Hematopoietic multipotent progenitor cell treated with erythropoietin and hydrocortisone succinate and interleukin-3 and kit ligand, for 17 days (in vitro differentiated cells): ENCODE measurements at places on chromosomes 12 and 14.

DNA sequence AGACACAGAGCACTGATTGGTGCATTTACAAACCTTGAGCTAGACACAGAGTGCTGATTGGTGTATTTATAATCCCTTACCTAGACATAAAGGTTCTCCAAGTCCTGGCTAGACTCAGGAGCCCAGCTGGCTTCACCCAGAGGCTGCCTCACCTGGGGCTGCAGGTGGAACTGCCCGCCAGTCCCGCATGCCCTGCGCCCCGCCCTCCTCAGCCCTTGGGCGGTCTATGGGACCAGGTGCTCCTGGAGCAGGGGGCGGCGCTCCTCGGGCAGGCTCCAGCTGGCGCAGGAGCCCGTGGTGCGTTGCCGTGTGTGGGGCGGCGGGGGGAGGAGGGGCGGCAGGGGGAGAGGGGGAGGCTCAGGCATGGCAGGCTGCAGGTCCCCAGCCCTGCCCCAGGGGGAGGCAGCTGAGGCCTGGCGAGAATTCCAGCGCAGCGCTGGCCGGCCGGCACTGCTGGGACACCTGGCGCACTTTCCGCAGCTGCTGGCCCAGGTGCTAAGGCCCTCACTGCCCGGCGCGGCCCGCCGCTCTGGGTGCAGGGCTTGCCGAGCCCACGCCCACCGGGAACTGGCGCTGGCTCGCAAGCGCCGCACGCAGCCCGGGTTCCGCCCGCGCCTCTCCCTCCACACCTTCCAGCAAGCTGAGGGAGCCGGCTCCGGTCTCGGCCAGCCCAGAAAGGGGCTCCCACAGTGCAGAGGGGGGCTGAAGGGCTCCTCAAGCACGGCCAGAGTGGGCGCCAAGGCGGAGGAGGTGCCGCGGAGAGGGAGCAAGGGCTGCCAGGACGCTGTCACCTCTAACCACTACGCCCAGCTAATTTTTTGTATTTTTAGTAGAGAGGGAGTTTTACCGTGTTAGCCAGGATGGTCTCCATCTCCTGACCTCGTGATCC, 3.1 kb upstream of the SLCO1B3 start:
- DNase-seq: no peak

DNA sequence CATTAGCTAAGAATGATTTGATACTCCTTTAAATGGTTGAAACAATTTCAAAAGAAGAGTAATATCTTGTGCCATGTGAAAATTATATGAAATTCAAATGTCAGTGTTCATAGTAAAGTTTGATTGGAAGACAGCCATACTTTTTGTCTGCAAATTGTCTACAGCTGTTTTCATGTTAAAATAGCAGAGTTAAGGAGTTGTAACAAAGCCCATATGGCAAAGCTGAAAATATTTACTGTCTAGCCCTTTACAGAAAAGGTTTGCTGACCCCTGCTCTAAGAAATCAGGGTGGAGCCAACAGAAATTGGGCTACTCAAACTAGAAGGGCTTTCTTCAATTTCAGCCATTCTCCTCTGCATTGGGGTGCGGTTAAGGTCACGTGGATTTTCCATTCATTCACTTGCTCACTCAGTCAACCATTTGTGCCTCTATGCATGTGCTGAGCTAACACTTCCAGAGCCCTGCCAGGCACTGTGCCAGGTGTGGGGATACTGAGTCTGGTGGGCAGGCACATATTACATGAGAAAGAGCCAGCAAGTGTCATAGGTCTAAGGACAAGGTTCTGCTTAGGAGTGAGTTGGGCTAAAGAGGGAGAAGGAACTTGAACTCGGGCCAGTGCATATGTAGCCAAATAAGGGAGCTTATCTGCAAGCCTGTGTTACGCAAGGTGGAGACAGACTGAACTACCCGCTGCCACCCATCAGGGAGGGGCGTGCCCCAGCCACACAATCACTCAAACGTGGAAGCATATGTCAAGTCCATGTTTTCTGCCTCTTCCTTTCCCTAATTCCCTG, 139.8 kb upstream of the NOS1 start:
- no peak for DNase-seq

DNA sequence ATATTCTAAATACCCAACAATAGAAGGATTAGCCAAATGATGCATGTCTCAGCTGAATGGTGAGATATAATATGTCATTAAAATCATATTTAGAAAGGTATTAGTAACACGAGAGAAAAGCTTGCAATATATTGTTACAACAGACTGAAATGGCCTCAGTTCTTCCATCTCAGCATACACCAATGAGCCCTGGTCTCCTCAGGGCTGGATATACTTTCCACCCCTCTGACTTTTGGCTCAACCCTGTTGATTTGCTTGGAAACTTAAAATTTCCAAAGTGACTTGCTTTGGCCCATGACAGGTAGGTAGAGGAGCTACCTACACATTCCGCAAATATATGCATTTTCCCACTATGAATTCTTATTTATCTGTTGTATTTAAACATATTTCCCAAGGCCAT, 908.1 kb upstream of the TMEM132C start:
- no peak for DNase-seq

- peak; percentile 48 for DNase-seq
Measured at GRCh38 chr12:70576341-70577282, 60.6 kb downstream of the PTPRB start.

GRCh38 chr14:22976620-22977433, 5.5 kb downstream of the AJUBA start:
- DNase-seq: no peak

- DNase-seq: no peak
Measured at GRCh38 chr12:97257726-97258125, 204.9 kb upstream of the RMST start.

- DNase-seq: peak; percentile 69
Measured at GRCh38 chr14:22386924-22387775, 201.9 kb downstream of the DAD1 start.

DNA sequence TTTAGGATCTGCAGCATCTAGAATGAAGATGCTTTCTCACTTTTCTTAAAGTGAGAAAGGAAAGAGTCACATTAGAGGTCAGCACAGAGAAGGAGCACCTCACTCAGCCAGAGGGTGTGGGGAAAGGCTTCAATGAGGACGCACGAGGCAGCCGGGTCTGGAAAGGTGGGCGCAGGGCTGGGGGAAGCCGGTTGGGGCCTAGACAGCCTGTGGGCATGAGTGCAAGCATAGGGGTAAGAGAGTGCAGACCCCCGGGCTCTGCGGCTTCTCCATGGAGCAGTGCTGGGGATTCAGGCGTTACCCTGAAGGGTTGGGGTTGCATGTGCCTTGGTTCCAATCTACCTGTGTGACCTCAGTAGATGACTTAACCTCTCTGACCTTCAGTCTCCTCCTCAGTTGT, 49.9 kb downstream of the KRT80 start:
- no peak for DNase-seq

- no peak for DNase-seq
Measured at GRCh38 chr14:68694516-68695235, 98.2 kb downstream of the ZFP36L1 start.

- DNase-seq: no peak
Measured at GRCh38 chr14:42569227-42569626, 962.6 kb downstream of the LRFN5 start.

DNA sequence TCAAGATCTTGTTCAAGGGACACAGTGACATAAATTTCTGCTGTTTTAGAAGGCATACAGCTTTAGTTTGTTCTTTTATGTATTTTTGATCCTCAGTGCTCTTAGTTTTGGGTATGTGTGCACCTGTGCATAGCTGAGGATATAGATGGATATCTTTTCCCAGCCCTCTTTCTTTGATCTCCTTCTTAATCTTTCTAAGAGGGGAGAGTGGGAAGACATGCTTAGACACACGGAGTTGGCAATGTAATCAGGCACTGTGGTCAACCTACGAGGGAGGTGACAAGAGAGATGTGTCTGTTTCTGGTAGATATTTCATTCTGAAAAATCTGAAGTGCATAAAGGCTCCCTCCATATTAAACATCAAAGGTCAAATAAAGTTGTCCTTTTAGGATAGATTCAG, 340.6 kb downstream of the TMEM132D start:
- DNase-seq: no peak

DNA sequence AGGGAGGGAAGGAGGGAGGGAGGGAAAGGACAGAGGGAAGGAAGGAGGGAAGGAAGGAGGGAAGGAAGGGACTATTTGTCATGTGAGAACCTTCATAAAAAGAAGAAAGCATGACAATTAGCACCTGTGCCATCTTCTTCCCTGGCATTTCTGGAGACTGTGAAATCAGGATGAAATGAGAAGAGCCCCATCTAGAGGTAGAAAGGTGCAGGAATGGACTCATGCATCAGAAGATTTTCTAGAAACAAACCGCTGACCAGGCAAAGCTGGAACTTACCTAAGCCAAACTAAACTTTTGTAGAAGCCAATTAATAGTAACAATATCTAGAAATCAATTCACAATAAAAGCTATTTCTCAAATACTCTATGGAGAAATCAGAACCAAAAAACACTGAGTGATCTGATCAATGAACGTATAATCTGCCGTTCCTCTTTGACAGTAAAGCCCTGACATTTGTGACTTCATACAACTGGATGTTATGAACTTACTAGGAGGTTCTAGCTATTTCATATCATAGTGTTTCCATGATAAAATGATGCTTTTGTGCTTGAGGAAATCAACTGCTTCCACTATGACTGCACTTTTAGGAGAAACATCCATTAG, 24.4 kb upstream of the CRACR2A start:
- DNase-seq: no peak

DNA sequence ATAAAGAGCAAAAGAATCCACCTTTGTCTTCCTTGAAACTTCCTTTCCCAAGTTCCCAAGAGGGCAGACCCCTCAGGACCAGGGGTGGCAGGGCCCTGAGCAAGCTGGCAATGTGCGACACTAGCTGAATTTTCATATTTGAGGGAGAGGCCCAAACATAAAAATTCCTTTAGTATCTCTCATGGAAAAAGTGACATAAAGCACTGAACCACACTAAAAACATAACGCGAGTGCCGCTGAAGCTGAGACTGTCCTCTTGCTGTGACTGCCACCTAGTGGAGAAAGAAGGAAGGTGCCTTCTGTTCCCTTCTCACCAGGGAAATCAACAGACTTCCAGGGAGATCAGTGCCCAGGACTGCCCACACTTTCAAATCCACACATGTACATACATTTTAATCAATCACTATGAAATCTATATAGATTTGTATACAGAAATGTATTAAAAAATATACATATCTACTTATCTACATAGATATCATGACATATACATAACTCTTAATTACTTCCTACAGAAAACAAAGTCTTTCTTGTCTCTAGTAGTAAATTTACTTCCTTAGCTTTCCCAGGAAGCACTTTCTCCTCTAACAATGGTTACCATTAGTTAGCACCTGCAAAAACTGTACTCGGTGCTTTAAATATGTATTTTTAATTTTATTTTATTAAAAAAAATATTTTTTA, 53.8 kb downstream of the SSH1 start:
- DNase-seq: peak; percentile 91

DNA sequence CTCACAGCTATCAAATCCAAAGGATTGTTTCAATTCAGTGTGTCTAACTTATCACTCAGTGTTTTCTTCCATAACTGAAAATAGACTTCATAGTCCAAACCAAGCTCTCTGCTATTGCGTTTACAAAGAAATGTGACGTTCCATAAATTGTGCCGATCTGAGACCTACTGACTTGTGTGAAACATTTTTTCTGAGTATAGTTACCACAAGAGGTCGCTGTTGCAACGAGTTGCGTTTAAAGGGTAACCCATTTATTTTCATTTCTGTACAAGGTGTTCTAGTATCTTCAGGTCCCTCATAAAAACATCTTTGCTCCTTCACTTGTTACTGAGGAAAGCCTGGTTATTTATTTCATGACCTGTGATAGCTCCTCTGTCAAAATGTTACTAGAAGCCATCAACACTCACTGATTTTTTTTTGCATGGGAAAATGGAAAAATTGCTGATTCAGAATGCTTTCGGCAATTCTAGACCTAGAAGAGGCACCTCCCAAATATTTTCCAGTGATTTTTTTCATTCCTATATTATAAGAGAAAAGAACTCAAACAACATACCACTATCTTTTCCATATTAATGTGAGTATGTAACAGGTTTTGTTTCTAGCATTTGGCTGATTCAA, 60.9 kb upstream of the OR4E1 start:
- DNase-seq: peak; percentile 59

GRCh38 chr12:120060196-120060595, 56.4 kb downstream of the RAB35 start:
- no peak for DNase-seq

GRCh38 chr14:102508774-102509745, 516 bp downstream of the ANKRD9 start:
- peak; percentile 87 for DNase-seq

GRCh38 chr14:51004801-51005526, 60.7 kb upstream of the PYGL start:
- no peak for DNase-seq

DNA sequence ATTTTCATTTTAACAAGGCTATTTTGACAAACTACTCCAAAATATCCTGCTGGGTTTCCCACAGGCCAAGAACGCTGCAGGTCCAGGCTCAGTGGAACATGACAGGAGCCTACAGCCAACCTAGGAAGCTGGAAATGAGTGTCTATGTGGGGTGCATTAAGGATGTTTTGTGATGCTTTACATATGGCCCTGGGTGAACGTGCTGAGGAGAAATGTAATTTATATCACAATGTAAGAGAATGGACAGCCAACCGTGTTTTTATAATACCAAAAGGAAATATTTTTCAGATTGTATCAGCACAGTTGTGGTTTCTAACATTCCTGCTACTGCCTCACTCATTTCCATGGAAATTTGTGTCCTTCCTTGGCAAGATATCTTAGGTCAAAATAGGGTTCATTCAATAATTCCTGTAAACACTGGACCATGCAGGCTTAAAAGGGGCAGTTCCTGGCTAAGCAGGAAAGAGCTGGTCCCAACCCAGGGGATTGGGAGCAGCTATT, 51.5 kb downstream of the ST8SIA1 start:
- DNase-seq: no peak

- DNase-seq: no peak
Measured at GRCh38 chr14:33704481-33704880, 246.4 kb downstream of the EGLN3 start.

DNA sequence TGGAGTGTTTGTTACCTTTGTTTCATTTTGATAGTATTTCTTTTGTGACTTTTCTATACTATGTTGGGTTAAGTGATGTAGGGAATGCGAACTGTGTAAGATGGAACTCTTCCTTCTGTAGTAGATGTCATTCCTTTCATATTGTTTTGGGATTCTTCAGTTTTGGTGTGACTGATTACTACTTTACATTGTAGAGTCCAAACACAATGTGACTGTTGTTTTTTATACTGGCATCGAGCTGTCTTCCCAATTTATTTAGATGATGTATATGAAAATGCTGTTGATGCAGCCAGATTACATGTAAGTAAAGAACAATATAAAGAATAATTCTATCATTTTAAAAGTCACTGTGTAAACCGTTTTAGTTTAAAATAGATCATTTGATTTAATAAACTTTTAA, 34.7 kb downstream of the WASHC4 start:
- no peak for DNase-seq

- DNase-seq: no peak
Measured at GRCh38 chr12:105676694-105677093, 346.2 kb downstream of the C12orf75 start.

DNA sequence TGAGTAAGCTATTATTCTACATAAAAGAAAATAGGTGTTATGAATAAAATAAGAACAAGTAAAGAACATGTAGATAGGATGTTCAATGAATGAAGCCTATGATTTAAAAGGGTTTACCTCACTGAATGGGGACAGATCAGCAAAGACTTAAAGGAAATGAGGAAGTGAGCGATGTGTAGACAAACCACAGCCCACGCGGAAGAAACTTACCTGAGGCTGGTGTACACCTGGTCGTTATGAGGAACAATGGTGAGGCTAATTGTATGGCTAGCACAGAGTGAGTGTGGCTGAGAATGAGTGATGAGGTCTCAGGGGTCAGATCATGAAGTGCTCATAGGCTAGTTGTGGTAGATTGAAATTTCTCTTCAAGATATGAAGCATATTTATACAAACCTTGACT, 221.7 kb downstream of the ALG10B start:
- no peak for DNase-seq
